NCI-H510A treated with DMSO at 0.1 percent for 48 hours (cell line): ENCODE measurements at places on chromosomes 16 and 17.

DNA sequence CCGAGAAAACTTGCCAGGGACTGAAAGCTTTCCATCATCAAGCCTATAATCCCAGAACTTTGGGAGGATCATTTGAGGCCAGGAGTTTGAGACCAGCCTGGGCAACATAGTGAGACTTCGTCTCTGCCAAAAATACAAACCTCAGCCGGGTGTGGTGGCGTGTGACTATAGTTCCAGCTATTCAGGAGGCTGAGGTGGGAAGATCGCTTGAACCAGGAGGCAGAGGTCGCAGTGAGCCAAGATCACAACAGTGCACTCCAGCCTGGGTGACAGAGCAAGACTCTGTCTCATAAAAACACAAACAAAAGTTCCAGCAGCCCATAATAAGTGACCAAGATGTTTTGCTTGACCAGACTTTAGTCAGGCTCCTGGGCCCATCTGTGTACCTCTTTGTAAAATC is 1.9 kb downstream of the MEAK7 start:
- DNase-seq = no peak

DNA sequence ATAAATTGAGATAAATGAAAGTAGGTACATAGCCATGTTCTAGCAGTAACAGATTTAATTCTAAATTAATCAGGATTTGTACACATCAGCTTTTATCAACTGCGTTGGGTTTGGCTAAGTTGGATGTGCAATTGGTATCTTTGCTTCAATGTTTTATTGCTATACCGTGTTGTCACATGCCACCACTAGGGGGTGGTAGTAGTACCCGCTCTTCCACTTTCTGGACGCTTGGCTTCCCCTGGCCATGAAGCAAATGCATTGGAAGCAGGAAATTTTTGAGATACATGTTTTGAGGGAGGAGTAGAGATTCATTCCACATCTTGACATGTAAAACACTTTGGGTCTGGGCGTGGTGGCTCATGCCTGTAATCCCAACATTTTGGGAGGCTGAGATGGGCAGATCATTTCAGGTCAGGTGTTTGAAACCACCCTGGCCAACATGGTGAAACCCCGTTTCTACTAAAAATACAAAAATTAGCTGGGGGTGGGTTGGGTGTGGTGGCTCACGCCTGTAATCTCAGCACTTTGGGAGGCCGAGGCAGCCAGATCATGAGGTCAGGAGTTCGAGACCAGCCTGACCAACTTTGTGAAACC is 58.6 kb downstream of the EMP2 start:
- peak; percentile 73 for DNase-seq

GRCh38 chr17:80901319-80901718 is 90.3 kb upstream of the CHMP6 start:
- DNase-seq = no peak

- peak; percentile 97 for DNase-seq
These were observed 42.5 kb upstream of the RASD1 start for GRCh38 chr17:17538417-17539391.
